NCI-H526 treated with DMSO at 0.1 percent for 48 hours (cell line): ENCODE measurements at places on chromosomes 2 and 18.
A peak's percentile ranks its signal among the peaks of the same experiment; 100 is the strongest.

- no peak for DNase-seq
These were observed 30.9 kb downstream of the EMX1 start for GRCh38 chr2:72947952-72948830.

- DNase-seq: no peak
These were observed 384.0 kb downstream of the NBAS start for GRCh38 chr2:15177103-15177502.

DNA sequence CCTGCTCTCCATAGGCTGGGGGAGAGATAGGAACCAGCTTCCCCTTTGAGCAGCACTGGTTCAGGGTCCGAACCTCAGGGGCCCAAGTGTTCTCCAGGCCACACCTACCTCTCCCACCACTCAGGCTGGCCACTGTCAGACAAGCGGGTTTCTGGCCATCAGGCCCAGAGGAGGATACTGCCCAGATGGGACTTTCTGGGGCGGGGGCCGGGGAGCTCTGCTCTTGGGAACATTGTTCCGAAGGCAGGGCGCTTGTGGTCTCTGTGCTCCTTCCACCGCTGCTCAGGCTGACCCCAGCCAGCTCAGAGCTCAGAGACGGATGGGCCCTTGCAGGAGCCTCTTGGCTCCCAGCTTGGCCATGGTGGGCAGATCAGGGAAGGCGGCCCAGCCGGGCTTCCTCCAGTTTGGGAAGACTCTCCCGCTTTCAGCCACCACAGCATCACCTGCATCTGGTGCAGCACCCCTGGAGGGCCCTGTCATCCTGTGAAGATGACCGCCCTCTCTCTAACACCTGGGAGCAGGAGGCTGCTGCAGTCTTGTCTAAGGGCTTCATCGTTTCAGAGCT is 5.2 kb upstream of the TRAF3IP1 start:
- no peak for DNase-seq

- no peak for DNase-seq
These were observed 4.5 kb downstream of the KCNJ13 start for GRCh38 chr2:232771870-232772269.

- DNase-seq: no peak
These were observed 69.7 kb upstream of the BOD1L2 start for GRCh38 chr18:57077005-57077765.

- DNase-seq: peak; percentile 43
These were observed 604 bp upstream of the STK11IP start for GRCh38 chr2:219596954-219597551.

DNA sequence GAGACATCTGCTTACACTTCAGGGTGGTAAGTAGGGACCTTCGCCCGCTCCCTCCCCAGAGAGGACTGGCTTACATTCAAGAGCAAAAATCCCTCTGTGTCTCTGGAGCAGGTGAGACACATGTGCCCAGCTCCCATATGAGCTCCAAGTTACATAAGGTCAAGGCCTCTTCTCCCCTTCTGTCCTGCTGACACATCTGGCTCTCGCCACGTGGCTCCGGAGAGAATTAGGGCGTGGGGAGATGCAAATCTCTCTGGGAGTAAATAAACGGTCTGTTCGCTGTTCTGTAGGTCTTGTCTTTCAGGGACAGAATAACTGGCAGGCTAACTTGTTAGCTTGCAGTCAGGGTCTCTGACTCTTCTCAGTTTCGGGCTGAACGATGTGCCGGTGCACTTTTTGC is 16.2 kb downstream of the MRO start:
- DNase-seq: peak; percentile 54
